ENCODE measurements at places on chromosomes 7 and 10.

- no peak for DNase-seq
Measured at GRCh38 chr10:78658645-78659597, 409.8 kb upstream of the ZMIZ1 start.

DNA sequence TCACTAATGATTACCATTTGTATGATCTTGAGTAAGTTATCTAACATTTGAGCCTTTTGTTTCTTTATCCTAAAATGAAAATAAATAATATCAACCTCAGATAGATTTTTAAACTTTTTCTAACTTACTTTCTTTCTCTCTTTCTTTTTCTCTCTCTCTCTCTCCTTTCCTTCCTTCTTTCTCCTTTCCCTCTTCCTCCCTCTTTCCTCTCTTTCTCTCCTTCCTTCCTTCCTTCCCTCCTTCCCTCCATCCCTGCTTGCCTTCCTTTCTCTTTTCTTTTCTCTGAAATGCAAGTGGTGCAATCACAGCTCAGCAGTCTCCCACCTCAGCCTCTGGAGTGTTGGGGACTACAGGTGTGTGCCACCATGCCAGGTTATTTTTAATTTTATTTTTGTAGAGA lies 132.9 kb upstream of the ASAH2 start:
- no peak for DNase-seq

DNA sequence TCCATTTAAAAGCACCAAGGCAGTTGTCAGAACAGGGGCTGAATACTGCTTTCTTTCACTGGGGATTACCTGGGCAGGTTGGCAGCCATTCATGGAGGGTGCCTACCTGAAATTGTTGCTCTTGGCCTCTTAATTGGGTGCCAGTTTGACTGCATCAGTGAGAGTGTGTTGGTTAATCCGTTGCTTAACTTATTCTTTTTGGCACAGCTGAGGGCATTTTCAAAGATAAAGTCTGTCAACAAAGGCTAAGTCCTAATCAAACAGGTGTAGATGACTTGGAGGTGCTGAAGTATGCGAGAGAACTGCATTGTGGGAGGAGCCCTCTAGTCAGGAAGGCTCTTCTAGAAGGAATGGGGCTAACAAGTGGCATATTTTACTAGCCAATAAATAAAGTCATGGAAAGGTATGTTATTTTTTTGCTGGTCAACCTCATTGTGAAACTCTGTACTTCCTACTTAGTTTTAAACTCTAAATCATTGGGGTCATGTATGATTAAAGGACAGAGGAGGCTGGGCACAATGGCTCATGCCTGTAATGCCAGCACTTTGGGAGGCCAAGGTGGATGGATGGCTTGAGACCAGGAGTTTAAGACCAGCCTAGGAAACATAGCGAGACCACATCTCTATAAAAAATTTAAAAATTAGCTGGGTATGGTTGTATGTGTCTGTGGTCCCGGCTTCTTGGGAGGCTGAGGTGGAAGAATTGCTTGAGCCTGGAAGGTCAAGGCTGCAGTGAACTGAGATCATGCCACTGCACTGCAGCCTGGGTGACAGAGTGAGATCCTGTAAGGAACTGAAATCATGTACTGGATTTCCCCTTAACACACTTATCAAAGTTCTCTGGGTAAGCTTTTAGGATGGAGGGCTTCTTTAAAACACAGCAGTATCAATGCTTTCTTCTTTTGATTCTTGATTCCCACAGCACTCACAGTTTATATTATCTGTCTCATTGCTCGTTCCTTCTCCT lies 134.1 kb downstream of the LRMDA start:
- no peak for DNase-seq

- DNase-seq, result no peak
Measured at GRCh38 chr7:91347290-91347689, 83.1 kb downstream of the FZD1 start.

GRCh38 chr7:80826520-80827238 lies 92.2 kb downstream of the SEMA3C start:
- DNase-seq, result no peak

DNA sequence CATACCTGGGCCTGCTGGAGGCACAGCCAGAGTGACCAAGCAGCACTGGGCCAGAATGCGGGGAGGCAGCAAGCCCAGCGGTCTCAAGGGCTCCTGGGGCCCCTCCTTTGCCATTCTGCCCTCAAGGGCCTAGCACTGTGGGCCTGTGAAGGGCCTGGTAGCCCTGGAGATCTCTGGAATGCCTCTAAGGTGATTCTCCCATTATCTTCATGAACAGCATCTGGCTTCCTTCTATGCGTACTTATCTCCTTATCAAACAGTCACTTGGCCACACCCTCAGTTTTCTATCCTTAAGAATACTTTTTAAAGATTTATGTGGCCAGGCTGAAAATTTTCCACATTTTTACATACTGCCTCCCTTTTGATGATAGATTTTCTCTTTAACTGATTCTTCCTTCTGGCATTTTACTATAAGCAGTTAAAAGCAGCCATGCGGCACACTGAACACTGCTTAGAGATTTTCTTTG lies 67.5 kb upstream of the CCNY start:
- DNase-seq, result no peak

GRCh38 chr7:156833312-156833711 lies 59.7 kb downstream of the LMBR1 start:
- no peak for DNase-seq

- DNase-seq, result no peak
Measured at GRCh38 chr7:113742377-113742776, 176.4 kb downstream of the PPP1R3A start.

DNA sequence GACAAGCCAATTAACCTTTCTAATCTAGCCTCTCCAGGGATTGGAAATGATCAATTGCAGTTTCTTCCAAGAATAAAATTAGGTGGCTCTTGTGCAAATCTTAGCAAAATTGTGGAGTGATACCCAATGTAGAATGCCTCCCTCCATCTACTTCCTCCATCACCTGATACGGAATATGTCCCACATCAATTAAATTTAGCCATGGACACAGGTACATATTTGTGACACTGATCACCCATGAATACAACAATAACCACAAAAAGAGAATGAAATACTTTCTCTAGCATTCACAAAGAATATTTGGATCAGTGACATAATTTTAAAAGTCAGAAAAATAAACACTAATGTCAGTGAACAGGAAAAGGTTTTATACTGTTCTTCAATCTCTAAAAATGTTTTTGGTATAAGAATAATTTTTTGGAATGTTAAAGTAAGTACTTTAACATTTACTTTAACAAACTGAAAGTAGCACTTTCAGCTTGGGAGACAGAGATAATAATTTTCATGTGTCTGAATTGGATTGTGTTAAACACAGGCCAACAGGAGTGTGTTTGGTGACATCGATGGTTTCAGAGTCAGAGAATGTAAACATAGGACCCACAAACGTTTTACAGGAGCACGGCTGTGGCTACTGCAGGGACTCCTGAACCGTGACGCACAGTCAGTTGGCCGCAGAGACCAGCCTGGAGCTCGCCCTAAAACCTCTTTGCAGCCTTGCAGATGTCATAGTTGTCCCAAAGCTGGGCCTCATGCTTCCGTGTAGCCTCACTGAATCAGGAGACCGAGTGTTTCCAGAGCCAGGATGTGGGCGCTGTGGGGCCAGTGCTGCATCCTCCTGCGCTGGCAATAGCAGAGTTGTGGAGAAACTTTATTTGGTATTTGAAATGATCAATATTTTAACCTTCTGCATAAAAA lies 7.2 kb downstream of the RBM20 start:
- peak; percentile 47 for DNase-seq

- DNase-seq, result no peak
Measured at GRCh38 chr10:21926949-21927348, 76.6 kb downstream of the DNAJC1 start.

DNA sequence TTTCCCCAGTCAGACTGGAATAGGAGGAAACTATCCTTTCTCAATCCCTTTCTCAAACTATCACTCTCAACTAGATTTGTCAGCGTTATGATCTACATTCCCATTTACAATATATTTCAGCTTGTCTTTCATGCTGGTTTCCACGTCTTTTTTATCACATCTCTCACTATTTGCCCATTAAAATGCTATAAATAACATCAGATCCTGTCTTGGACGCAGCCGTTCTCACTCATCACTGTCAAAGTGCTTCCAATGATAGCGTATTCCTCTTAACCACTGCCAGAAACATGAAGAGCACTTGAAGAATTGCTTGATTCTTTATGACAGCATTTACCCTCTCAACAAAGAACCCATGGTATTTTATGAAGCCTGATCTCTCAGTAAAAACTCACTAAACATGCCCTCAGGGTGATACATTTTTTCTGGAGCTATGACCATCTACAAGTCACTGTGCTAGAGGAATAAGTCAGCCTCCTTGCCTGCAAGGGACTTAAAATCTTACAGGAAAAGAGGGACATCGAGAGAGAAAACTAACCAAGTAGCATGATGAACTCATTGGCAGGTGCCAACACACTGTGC lies 205.6 kb upstream of the PFKP start:
- DNase-seq, result no peak

- no peak for DNase-seq
Measured at GRCh38 chr10:25082276-25083204, 66.1 kb downstream of the THNSL1 start.

DNA sequence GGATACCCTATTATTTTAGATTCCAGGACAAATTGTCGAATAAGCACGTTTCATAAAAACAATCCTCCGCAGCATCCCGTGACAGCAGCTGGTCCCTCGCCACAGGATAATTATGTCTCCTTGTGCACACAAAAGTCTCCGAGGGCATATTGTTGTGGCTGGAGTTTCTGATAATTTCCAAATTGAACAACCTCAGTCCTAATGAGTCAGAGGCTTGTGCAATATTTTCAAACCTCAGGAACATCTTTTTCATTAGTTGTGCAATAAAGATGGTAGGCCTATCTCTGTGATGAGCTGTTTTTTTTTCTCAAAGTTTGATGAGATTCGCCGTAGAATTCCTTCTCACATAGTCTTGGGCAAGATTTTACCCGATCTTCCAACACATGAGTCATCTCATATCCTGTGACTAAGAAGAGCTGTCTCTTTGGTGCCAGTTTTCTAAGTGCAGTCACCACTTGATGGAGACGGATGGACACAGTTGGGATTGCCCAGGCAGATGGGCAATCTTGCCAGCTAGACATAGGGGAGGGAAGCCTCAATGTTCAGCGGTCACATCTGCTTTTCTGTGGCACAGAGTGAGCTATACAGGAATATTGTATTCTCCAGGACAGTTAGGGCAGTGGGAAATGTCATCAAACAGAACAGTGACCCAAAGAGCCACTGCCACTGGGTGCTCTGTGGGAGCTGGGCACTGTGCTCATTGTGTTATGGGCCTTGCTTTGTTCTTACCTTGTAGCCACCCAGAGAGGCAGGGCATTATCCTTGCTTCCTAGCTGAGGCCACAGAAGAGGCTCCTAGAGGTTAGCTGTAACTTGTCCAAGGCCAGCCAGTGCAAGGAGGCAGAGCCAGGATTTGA lies 7.8 kb downstream of the HTRA1 start:
- DNase-seq, result no peak
